GM13977 (cell line): ENCODE measurements at places on chromosomes 5 and 9.

DNA sequence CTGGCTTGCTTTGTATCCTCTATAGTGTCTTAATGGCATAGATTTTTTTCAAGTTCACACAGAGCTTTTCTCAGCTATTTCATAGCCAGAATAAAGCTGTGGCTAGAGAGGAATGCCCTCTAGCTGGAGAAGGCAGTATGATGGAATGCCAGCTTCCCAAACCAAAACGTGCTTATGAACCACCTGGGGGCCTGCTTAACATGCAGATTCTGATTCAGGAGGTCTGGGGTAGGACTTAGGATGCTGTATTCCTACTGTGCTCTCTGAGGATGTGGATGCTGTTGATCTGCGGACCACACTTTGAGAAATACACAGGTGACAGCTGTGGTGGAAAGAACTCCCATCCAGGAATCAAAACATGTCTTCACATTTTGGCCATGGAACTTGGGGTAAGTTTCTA is 49.9 kb upstream of the DPYSL3 start:
- no peak for DNase-seq

DNA sequence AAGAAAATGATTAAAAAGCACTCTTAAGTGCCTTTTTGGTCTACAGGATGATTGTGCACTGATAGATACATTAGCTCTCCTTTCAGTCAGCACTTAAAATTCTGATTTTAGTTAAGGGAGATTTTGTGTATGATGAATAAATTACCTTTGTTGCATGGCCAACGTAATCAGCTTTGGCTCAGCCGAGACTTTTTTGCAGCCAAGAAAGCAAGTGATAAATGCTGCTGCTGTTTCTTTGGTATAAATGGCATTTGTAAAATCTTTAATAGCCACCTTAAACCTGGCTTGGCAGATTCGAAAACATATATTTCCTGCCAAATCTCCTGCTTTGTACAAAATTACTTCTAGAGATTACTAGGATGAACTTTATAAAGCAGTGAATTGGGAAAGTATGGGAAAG is 147.7 kb downstream of the DCP2 start:
- no peak for DNase-seq

- no peak for DNase-seq
These were observed 77.9 kb upstream of the PIK3R1 start for GRCh38 chr5:68137511-68138140.

DNA sequence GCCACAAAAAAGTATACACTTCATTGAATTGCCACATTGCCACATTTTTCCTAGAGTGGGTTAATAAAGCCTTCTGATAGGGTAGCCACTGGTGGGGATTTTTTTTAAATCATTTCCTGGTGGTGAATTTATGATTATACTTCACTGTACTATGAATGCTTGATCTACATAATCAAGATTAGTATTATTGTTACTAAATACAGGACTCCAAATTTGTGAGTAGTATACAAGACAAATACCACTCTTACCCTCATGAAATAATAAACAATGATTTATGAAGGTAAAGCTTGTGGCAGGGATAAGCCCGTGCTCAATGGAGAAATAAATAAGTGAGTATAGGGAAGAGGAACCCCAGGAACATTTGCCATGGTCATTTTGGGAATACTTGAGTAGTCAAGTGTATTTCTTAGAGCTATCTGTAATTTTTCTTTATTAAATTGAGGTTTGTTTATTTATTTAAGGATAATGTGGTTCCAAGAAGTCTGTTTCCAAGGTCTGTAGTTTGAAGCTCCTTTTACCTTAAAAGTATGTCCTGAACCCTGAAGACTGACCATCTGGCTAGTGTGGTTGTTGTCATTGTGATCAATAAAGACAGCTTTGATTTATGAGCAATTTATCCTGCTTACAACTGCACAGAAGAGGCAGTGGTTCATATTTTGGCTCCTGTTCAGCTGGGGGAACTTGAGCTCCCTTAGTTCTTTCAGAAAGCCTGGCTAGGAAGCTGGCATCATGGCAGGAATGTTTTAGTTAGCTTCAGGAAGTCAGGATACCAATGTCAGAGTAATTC is 118.6 kb downstream of the ZSWIM6 start:
- no peak for DNase-seq

GRCh38 chr9:23822261-23823169 is 3.5 kb downstream of the ELAVL2 start:
- DNase-seq, result no peak

DNA sequence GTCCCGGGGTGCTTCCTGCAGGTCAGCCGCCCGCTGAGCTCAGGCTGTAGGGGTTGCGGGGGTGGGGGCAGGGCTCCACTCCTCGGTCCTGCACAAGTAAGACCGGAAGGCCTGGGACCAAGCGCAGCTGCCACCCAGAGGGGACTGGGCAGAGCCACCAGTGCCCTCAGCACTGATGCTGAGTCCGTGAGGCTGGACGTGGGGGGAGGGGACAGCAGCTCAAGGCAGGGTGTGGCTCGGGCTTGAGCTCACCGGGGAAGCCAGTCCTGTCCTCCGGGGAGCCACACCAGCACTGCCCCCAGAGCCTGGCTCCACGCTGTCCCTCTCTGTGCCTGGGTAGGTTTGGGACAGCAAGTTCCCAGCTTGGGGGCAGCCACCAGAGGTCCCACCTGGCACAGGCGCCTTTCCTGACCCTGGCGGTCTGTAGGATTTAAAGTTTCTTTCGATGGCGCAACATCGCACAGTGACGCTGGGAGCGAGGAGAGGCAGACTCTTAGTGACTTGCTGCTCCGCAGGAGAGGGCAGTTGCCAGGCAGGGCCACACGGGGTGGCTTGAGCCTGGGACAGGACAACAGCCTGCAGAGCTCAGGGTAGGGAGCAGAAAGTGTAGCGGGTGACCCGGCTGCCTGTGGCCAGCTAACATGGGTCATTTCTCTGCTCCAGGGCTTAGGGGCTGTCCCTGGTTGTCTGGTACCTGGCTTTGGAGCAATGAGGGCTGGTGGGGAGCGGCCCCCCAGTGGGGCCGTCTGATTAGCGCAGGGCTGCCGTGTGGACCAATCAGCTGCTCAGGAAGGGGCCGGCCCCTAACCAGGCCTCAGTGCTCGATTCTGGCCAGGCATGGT is 5.7 kb downstream of the LCN1 start:
- DNase-seq, result no peak

- DNase-seq, result peak; percentile 39
These were observed 194.0 kb downstream of the EFNA5 start for GRCh38 chr5:107476783-107477182.

GRCh38 chr5:1751864-1752822 is 47.5 kb downstream of the MRPL36 start:
- no peak for DNase-seq

GRCh38 chr5:167233507-167234220 is 1057.8 kb upstream of the WWC1 start:
- DNase-seq, result no peak

- DNase-seq, result no peak
These were observed 1896.9 kb upstream of the CDH6 start for GRCh38 chr5:29296548-29296947.

DNA sequence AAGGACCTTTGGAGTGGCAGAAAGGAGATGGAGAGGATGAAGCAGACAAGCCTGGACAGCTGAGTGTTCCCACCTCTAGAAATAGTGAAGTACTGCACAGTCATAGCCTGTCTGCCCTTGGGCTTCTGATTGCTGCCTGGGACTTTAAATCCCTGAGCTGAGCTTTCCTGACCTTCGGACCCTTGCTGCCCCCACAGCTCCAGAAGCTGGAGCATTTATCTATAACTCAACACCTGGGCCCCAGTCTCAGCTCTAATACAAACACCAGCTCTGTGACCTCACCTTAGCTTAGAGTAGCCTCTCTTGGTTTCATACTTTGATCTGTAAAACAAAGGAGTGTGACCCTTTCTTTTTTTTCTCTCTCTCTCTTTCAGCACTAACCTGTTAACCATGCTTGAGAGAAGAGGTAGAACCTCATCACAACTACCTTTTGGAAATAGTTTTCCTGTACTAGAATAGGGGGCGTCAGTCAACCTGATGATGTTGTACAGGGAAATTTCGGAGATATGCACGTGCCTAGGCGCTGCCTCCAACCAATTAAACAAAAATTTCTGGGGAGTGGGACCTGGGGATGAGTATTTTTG is 25.4 kb upstream of the ELL2 start:
- no peak for DNase-seq

GRCh38 chr5:16995372-16995771 is 59.3 kb upstream of the MYO10 start:
- no peak for DNase-seq

DNA sequence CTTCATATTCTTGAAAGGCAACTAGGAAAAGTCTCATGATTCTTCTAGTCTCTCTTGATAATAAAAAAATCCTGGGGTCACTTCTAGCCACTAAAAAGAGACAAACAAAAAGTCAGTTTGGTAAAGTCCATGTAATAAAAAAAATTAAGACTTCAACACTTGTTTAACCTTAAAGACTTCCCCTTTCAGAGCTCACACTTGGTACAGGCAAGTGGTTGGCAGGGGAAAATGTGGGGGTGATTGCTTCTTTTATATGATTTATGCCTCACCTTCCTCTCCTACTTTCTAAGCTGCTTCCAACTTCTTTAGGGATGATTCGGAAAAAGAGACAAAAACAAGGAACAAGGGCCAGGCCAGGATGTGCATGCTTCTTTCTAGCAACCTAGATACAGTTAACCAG is 5.1 kb upstream of the ERCC6L2 start:
- DNase-seq, result no peak

GRCh38 chr5:31587546-31587945 is 51.4 kb upstream of the PDZD2 start:
- no peak for DNase-seq

GRCh38 chr5:57817001-57817453 is 334.4 kb upstream of the ACTBL2 start:
- DNase-seq, result no peak

DNA sequence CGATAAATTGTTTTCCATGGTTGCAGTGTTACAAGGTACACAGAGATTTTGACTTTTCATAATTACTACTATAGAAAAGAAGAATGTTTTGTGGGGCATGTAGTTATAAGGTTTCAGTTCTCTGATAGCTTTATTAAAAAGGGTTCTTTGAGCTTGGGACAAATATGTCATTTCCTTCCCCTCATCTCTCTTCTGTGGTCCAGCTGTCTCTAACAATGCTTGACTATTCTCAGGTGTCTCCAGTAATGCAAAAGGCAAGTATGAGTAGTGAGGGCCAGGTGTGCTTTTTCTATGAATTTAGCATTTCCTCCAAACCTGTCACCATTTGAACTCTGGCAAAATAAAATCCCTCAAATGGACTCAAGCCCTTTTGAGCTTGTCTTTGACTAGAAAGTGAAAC is 84.3 kb downstream of the SLF1 start:
- no peak for DNase-seq

- DNase-seq, result no peak
These were observed 9.1 kb downstream of the ZDHHC12 start for GRCh38 chr9:128714586-128715435.

DNA sequence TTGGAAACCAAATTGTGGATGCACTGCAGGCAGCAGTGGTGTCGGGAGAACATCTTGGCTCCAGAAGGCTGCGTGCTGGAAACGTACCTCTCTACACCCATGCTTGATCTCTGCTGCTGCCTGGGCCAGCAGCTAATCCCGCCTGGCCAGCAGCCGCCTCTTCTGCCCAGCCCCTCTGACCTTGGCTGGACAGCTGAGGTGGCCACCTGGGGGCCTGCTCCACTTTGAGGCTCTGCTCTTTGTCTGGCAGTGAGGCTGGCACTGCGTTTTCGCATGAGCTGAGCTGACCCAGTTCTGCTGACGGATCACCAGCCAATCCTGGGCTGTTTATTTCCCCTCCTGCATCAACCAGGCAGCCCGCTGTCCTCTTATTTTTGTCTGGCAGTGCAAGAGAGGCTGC is 154.9 kb downstream of the TENT4A start:
- no peak for DNase-seq

- no peak for DNase-seq
These were observed 86.7 kb upstream of the ALDH1A1 start for GRCh38 chr9:73039271-73040263.

DNA sequence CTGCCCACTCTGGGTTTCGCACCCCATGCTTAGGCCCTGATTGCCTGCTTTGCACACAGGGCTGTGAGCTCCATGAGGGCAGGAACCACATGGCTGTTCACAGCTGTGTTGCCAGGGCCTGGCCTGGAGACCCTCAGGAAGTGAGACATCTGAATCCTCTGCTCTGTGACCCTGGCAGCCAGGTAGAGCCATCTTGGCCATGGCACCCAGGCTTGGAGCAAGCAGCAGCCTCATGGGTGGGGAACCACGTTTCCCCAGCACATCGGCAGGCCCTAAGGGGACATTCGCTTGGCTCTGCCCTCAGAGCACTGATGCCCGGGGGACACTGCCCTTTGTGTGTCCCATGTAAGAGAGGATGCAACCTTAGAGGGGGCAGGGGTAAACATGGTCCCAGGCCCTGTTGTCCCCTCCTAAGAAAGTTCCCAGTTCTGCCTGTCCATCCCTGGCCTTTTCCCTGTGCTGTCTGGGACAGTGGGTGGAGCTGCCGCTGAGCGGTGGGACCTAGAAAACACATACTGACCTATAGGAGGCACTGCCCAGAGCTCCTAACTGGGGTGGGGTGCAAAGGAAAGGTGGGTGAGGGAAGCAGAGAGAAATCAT is 144.1 kb upstream of the IER5L start:
- DNase-seq, result no peak

DNA sequence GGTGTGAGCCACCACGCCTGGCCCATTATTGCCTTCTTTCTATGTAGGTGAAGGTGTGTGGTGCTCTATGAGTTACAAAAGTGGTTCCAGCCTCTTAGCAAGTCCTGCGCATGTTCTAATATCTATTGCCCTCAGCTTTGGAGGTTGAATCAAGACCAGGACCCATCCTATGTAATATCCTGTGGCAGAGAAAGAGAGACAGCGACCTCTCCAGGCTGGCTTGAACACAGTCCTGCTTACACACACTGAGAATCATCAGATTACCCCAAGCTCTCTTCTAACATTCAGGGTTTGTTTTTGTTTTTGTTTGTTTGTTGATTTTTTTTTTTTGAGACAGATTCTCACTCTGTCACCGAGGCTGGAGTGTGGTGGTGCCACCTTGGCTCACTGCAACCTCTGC is 94.7 kb upstream of the OSMR start:
- no peak for DNase-seq

- DNase-seq, result no peak
These were observed 20.6 kb upstream of the COL5A1 start for GRCh38 chr9:134620751-134621557.

DNA sequence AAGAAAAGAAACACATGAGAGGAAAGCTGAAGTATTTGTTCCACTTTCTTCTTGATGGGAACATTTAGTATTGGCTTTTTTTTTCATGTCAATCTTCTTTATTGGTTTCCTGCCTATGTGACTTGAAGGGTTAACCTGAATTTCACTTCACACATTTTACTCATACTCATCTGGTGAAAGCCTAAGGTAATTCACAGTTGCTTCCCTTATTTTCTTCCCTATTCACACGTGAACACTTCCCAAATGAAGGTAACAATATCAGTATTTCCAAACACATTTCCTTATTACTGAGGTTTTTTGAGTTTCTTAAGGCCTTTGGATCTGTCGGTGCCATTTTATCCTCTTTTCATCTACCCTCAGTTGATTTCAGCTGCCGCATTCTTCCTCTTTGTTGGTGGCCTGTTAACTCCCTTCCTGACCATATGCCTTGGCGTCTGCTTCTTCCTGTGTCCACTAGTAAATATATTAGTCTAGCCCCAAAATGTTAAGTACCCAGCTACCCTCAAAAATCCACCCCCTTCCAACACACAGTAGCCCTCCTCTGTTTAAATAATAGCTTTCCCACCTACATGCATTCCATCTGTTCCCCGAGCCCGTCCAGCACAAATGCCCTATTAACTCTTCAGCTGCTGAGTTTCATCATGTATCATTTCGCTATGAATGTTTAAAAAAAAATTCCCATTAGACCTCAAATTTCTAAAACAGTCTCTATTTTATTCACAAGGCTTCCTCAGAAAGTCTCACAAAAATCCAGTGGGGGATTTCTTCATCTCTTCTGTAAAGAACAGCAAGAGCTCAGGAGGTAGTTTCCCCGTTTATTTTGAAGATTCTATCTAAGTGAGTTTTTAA is 97.3 kb downstream of the USP20 start:
- peak; percentile 38 for DNase-seq
